ENCODE measurements at places on chromosomes 1 and 21.

GRCh38 chr1:45198185-45198584, 8.2 kb downstream of the ZSWIM5 start:
- DNase-seq: no peak

GRCh38 chr1:72777918-72778317, 495.6 kb upstream of the NEGR1 start:
- DNase-seq: no peak

DNA sequence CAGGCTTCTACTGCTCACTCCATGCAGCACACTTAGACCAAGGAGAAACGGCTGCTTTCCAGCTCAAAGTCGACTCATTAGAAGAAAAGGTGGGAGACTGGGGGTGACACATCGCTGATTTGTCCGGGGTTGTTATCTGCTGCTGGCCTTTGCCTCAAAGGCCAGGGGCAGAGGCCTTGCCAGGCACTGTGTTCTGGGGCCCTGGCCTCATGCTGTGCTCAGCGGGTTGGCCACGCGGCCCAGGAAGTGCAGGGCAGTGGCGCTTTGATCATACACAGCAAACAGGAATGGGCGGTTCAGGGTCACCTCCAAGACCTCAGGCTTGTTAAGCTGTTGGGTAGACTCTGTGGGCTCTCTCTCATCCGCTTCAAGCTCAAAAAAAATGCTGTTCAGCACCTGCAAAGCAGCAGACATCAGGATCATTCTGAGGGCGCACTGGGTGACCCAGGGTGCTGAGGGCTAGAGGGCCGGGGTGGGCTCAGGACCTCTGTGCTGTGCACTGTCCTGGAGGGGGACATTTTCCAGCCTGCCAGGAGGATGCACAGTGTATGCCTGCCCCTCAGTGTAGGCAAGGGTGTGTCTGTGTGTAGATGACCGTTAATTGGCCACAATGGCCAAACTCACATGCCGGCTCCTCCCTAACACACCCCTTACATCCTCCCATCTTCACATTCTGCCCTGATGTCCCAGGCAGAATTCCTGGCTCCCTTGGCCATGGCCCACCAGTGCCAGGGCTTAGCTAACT, 10.8 kb downstream of the AGT start:
- DNase-seq: no peak

- no peak for DNase-seq
Observed at GRCh38 chr1:12552111-12552888, 65.7 kb downstream of the DHRS3 start.

DNA sequence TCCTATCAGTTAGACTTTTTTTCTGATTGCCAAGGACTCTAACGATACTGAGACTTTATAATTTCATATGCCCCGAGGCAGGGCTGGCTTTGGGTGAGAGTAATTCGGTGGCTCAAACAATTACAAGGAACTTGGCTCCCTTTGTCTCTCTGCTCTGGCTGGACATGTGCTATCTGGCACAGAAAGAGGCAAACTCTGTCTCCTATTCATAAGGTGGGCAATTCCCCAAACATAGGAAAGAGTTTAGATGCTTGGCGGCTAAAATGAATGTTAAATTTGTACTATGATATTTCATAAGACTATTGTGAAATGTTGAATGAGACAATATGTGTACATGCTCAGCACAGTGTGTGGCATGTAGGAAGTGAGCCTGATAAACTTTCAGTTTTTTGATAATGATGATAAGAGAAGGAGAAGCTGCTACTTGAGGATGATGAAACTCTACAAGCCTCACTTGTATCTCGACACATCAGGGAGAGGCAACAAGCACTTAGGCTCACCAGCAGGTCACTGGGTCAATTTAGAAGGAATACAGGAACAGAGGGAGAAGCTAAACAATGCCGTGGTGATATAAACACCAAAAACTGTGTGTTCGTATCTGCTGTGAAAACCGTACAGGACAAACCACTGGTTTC, 12.6 kb upstream of the NTPCR start:
- no peak for DNase-seq

GRCh38 chr21:29851611-29852010, 88.2 kb downstream of the GRIK1 start:
- DNase-seq: no peak

Data from caudate nucleus (tissue), 63 donors.